ENCODE measurements at places on chromosomes 2 and 18. TPM values are rescaled to one million over a fixed set of nuclear protein-coding genes. Genes with fewer than 3 reads are reported as not detected.
A peak's percentile ranks its signal among the peaks of the same experiment; 100 is the strongest.

The REG1B gene
- 8.1 TPM for total RNA-seq

The EVA1A gene
- total RNA-seq = 0.43 TPM

GRCh38 chr18:22332590-22332989 lies 85.1 kb downstream of the CTAGE1 start:
- no peak for DNase-seq

The SERPINB11 gene
- total RNA-seq = not detected

GRCh38 chr2:24730481-24730880 lies 62.7 kb downstream of the PTRHD1 start:
- DNase-seq = no peak

The MARCHF4 gene
- total RNA-seq = 0.09 TPM

DNA sequence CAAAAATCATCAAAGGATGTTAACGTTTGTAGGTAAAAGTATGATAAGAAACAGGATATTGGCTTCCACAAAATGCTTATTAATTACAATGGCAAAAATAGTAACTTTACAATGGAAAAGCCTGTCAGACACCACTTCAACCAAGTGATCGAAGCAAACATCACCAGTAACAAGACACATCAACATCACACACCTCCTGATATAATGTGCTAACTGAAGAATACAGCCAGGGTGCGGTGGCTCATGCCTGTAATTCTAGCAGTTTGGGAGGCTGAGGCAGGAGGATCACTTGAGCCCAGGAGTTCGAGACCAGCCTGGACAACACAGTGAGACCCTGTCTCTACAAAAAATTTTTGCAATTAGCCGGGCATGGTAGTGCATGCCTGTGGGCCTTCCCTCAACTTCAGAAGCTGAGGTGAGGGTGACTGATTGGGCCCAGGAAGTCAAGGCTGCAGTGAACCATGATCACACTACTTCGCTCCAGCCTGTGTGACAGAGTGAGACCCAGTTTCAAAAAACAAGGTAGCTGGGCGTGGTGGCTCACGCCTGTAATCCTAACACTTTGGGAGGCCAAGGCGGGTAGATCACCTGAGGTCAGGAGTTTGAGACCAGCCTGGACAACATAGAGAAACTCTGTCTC lies 15.0 kb downstream of the MGAT4A start:
- DNase-seq = no peak

- no peak for DNase-seq
Measured at GRCh38 chr18:44473394-44474066, 207.2 kb upstream of the SETBP1 start.

The PTPRN gene
- 0.60 TPM for total RNA-seq

The IL1F10 gene
- total RNA-seq = not detected

The LCLAT1 gene
- total RNA-seq = 40.7 TPM

The POTEJ gene
- total RNA-seq = not detected

The KANSL1L gene
- total RNA-seq = 58.3 TPM

The NEB gene
- total RNA-seq = 140 TPM

The IL1R2 gene
- total RNA-seq = 2.3 TPM

The LYG1 gene
- 1.6 TPM for total RNA-seq

The CHN1 gene
- total RNA-seq = 15.3 TPM

DNA sequence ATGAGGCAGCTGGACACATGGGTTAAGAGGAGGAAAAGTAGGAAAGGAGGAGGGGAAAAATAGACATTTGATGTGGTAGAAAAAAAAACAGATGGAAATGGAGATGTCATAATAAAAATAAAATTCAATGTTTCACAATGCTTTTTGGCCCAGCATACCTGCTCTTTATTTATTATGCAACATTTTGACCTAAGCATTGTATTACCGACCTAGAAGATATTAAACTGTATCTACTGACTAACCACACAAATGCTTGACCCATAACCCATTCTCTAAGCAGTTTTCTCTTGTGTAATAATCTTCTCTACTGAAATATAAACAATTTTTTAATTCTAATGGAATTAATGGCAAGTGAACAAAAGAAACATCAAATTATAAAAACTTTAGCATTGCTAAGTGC lies 362.3 kb downstream of the FBXO15 start:
- DNase-seq = no peak

GRCh38 chr2:65660340-65660739 lies 227.9 kb upstream of the SPRED2 start:
- no peak for DNase-seq

DNA sequence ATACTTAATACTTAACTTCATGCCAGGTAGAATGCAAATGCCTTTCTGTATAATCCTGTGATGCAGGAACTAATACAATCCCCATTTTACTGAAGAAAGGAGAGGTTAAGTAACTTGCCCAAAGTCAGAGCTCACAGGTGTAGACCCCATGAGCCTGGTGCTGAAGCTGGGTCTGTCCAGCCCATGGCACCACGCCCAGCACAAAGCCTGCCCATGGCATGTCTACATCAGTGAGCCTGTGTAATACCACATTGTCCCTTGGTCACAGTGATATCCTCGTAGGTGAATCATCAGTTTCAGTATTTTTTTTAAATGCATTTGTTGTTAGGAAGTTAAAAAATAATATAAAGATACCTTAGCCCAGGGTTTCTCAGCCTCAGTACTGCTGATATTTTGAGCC lies 69.9 kb upstream of the MCFD2 start:
- no peak for DNase-seq

The IL1R1 gene
- total RNA-seq = 51.9 TPM

The C2orf74 gene
- 17.2 TPM for total RNA-seq

DNA sequence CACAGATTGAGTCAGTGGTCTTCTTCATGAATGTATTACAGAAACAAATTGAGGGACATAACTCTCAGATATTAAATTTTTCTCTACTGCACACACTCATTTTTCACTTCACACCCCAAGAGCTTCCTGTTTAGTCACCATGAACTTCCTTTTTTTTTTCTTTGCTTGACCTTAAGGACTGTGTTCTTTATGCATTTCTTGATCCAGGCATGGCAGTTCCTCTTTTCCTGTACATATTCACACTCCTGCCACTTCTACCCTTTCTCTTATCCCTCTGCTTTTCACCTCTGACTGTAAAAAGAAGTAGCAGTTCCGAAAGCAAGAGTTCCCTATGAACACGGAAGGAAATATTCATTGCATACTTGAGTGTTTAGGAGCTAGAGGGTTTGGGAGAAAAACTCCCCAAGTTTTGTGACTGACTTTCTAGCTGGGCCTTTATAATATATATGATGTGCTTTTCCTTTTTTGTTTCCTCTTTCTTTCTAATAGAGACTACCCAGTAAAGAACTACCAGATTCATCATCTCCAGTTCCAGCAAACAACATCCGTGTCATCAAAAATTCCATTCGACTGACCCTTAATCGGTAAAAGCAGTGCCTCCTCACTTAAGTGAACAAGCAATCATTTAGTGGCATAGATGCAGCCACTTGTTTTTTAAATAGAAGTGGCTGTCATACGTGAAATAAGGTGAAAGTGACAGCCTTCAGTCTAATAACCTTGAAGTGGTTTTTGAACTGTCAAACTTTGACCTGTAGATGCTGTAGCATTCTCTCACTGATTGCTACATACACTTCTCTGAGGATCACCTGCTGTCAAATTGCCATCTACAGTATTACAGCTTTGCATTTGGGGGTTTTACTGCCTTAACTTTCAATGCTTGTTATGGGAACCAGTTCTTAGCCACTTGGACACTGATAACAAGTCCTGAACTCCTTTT lies 40.8 kb downstream of the PAPOLG start:
- no peak for DNase-seq

DNA sequence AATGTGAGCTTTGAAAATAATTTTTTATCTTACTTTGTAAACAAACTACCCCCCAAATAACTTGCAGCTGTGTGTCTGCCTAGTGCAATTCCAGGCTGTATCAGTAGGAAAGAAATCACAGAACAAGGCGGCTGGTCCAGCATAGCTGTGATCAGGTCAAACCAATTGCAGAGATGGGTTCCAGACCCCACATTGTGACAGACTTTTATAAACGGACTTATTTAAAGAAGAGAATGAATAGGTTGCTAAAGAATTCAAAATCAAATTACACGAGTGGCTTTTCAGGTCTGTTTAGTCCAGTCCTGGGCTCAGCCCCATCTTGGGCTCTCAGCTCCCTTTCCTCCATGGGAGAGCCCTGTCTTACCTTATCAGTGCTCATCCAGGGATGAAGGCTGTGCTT lies 11.1 kb downstream of the BMP10 start:
- DNase-seq = no peak

GRCh38 chr18:21858544-21858943 lies 118.0 kb downstream of the MIB1 start:
- no peak for DNase-seq

GRCh38 chr18:68662754-68663153 lies 52.2 kb downstream of the TMX3 start:
- no peak for DNase-seq

- no peak for DNase-seq
Measured at GRCh38 chr2:81528852-81529480, 1224.4 kb upstream of the LRRTM1 start.

DNA sequence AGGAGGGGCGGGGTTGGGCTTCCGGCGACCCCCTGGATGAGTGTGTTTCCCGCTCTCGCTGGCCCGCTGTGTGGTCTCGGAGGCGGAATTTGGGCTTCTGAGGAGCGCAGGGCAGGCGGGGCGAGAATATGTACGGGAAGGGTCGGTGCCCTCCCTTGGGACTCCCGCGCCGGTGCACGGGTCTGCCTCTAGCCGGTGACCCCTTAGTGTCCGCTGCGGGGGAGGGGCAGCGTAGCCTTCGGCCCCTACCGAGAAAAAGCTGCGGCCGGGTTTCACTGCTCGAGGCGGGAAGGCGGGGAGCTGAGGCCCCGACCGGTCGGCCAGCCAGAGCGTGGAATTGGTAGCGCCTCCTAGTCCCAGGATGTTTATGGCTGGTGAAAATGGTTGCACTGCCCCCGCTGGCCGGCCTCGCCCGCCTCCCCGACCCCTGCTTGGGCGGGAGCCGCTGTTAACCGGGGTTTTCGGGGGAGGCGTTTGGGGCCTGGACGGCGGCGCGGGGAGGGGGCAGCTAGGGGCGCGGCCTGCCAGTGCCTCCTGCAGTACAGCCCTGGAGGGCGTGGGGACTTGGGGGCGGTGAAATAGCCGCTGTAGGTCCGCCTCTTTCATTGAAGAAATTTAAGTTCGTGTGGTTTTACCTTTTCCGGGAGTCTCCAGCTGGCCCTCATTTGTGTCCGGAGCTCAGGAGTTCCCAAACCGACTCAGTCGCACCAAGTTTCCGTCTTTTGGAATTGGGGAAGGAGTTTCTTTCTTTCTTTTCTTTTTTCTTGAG lies at the start of gene UGP2:
Gene UGP2 (plus strand): TSS at position 643 of the 769 bp plus-strand sequence. CDS start 290 bp downstream, outside the sequence.
- DNase-seq = peak; percentile 88

DNA sequence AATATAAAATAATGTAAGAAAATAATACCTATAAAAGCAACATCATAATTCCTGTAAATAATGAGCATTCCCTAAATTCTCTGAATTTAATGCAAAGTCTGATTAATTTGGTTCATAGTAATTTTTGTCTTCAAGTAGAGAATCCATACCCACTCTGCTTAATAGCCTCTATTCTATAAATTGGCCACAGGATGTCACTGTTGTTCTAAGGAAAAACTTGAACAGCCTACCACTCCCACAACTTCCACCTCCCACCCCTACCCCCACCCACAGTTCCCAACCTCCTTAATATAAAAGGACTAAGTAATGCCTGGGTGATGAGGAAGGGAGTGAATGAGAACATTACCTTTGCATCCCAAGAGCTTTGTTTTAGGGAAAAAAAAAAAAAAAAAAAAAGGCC lies 27.2 kb upstream of the BBS5 start:
- DNase-seq = no peak

The PLGLB1 gene
- total RNA-seq = 6.3 TPM

The RAPGEF4 gene
- 6.4 TPM for total RNA-seq

- no peak for DNase-seq
Measured at GRCh38 chr2:205883965-205884364, 201.7 kb downstream of the NRP2 start.

GRCh38 chr2:157760949-157761348 lies 115.2 kb downstream of the ACVR1 start:
- DNase-seq = no peak

- DNase-seq = no peak
Measured at GRCh38 chr2:229463841-229464346, 192.8 kb upstream of the PID1 start.

The FBXO48 gene
- total RNA-seq = 1.7 TPM

The TAF4B gene
- total RNA-seq = 1.6 TPM
